ENCODE measurements at places on chromosomes 2 and 18.

GRCh38 chr2:74617122-74617521, 31.0 kb downstream of the M1AP start:
- no peak for DNase-seq

- DNase-seq, result no peak
These were observed 94.8 kb downstream of the RHOB start for GRCh38 chr2:20541651-20542050.

- DNase-seq, result no peak
These were observed 38.8 kb downstream of the TMEM178A start for GRCh38 chr2:39704540-39704939.

DNA sequence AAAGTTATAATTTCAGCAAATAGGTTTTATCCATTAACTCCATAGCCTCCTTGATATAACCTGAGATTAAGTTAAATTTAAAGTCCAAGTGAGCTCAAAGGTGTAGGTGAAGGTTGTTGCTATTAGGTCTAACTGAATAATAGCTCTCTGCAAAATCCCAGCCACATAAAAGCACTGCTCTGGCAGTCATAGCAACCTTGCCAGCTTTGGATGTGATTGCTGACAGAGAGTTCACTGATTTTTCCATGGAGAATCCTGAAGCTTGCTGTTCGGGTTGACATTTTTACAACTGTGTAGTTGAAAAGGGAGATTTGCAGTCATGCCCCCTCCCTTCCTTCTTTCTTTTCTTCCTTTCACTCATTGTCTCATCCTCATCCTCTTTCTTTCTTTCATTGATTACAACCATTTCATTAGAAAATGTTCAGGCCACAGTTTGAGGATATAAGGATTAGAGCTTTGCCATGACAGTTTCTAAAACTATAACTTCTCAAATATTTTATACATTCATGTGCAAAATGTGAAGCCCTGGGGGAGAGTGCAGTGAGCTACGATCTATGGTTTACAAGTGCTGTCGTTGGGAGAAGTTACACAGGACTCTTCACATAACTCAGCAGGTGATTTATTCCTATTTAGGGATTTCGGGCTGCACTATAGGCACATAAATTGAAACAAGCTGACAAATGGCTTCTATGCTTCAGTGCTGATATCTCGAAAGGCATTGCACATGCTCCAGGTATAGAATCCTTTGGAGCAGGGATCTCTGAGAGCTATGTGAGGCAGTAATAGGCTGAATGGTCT, 193.8 kb downstream of the LRRTM4 start:
- no peak for DNase-seq

DNA sequence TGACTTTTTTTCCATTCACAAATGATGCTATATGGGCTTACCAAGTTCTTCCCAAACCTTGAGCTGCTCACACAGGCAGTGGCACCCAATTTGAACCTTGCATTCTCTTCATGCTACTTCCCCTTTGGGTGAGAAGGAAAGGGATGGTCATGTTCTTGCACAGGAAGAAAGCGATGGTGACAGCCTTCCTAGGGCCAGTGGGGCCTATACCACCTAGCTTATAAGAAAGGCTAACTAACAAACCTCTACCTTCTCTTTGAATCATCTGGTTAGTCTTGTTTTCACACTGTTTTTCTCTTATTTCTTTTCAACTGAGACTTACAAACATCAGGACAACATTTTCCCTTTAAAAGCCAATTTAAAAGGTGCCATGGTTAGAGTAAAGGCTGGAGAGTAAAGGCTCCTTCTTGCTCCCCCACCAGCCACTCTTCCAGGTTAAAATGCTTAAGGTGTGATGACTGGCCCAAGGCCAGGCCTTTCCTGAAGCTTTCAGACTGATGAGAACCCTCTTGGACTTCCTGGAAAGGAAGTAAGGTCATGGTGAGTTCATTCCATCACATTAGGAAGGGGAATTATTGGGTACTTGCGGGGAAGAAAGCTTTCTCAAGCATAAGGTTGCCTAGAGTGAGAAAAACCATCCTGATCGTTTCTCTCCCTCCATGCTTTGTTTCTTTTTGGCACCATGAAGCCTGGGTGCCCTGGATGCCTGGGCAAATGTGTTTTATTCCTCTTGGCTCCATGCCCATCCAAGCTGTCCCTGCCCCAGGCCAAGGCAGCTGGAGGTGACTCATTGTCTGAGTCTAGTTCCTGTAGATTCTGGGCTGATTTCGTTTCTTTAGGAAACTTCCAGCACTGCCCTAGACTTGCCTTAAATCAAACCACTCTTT, 41.4 kb upstream of the ITGB6 start:
- DNase-seq, result no peak

DNA sequence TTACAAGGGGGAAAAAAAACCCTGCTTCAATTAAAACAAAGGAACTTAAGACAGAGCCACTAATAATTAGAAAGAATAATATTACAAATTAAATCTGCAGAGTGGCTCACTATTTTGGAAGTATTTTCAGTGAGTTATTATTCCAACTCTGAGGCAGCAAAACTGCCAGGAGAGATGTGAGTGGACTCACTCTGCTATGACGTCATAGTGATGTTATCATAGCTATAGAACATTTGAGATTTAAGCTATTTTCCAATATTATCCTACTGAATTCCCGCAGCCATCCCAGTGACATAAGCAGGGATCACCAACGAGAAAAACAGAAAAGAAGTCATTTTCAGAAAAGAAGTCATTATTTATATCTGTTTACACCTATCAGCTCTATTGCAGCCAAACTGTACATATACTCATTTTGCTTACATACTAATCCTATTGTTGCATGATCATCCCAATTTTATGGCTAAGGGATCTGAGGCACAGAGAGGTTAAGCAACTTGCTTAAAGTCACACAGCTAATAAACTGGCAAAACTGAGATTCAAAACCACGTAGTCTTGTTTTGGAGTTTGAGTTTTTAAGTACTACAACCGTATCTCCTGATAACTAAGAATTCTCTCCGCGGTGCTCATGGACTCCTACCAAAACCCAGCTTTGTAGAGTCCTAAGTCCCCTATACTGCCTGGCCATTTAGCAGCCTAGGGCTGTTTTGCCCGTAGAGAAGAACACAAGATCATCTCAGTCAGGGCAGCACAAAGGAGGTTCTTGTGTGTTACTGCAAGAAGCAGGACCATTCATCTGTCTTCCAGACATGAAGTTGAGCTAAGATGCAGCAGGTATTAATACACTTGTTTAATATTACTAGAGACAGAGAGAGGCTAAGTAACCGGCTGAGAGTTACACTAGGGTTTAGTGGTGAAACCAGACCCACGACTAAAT, 299.8 kb downstream of the TCF4 start:
- no peak for DNase-seq

GRCh38 chr18:72427721-72428120, 116.4 kb downstream of the CBLN2 start:
- DNase-seq, result no peak

DNA sequence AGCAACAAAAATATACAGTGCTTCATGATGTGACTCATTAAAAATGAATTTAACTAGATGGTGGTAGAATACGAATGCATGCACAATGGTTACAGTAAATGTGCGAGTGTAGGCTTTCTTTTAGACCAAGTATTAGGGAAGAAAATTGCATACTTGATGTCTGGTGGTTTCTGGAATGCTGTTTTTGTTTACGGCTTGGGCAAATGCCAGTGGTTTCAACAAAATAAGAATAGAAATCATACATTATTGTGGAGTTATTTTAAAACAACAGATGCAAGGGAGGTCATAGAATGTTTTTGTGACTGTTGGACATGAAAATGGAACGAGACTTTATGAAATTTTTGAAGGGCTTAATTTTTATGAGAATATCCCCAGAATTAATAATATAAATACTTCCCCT, 580.9 kb downstream of the PLCL1 start:
- DNase-seq, result no peak

GRCh38 chr2:178269438-178270224, 75.3 kb downstream of the OSBPL6 start:
- no peak for DNase-seq
